GM04504 (cell line): ENCODE measurements at places on chromosomes 1 and 21.

DNA sequence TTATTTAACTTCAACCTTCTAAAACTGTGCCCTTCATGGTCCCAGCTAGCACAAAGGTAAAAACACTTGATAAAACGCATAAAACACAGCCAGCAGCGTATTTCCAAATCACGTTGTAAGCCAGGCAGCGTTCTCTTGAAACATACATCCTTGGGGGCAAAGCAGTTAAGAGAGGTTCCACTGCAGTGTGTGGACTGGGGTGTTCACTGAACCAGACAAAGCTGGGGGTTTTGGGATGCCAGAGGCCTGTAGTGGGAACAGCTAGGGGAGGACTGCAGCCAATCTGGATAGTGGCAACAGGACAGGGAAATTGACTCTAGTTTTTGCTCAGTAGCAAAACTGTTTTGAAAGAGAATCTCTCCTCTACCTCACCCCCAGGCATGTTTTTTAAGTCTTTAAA is 21.5 kb upstream of the ATP5PO start:
- DNase-seq: no peak

- DNase-seq: no peak
These were observed 82.2 kb upstream of the C1orf105 start for GRCh38 chr1:172338295-172338735.

GRCh38 chr1:19512545-19512944 is 27.2 kb upstream of the CAPZB start:
- DNase-seq: no peak

DNA sequence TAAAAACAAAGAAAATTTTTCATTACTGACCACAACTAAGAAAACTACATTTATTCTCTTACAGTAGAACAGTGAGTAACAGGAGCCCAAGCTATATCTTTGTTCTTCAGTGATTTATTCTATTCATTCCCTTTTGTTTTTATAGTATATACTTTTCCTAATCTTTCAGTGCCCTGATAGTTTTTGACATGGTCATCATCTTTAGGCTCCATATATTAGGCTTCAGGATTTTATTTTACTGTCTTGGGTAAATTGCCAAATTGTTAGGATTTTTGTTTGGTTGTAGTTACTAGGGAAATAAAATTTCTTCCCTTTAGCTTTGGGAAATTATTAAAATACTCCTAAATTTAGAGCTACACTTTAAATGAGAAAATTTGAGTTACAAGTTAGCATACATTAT is 10.3 kb downstream of the FBXO28 start:
- no peak for DNase-seq

GRCh38 chr1:234503193-234504050 is 24.4 kb upstream of the TARBP1 start:
- DNase-seq: no peak

DNA sequence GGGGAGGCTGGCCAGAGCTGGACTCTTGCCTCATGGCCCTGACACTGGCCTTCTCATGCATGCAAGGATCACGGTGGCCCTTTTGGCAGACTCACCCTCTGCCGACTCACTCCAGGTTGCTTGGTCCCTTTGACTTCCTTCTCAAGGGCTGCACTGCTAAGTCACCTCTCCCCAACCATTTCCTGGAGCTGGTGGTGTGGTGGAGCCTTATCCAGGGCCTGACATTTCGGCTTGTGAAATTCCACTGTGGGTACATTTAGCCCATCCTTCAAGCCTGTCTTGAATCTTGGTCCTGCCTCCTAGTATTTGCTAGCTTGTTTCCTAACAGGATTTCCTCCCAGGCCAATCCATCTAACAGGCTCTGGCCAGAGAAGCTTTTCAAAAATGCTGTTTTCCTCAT is 52.6 kb upstream of the JUN start:
- DNase-seq: no peak

DNA sequence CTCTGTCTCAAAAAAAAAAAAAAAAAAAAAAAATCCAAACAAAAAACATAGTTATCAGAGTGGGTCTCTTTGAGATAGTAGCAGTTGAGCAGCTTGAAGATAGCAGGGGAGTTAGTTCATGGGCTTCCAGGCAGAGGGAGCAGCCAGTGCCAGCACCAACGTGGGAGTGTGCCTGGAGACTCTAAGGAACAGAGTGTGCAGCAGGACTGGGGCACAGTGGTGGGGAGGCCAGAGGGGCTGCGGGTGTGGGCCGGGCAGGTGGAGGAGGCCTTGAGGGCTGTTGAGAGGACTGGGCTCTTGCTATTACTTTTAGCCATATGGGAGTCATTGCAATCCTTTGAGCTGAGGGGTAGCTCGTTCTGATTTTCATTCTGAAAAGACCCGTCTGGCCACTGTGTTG is 63.8 kb downstream of the RYR2 start:
- no peak for DNase-seq

DNA sequence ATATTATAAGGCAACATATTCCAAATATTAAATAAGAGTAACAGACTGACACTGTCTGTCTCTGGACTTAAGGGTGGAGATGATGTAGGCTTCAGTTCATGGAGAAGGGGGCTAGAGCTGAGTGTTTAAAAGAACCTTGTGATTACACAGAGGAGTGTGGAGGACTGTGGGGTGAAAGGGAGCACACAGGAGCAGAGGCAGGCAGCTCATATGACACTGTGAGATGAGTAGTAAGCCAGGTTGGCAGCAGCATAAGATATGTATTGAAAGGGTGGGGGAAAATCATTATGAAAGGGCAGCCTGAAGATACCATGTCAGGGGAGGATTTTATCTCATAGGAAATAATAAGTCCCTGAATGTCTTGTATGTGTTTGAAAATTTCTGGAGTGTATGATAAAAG is 104.5 kb downstream of the AK5 start:
- no peak for DNase-seq

- no peak for DNase-seq
These were observed 10.1 kb downstream of the CADM3 start for GRCh38 chr1:159181328-159182024.

- no peak for DNase-seq
These were observed 628.2 kb downstream of the USP25 start for GRCh38 chr21:16357994-16358393.

- DNase-seq: no peak
These were observed 156.6 kb downstream of the TRABD2B start for GRCh38 chr1:47840393-47841190.

- no peak for DNase-seq
These were observed 45.9 kb downstream of the RGL1 start for GRCh38 chr1:183850852-183851251.

GRCh38 chr1:89603651-89604413 is 29.1 kb upstream of the LRRC8C start:
- no peak for DNase-seq

GRCh38 chr1:36950604-36951291 is 83.6 kb downstream of the GRIK3 start:
- no peak for DNase-seq

- no peak for DNase-seq
These were observed 210.8 kb downstream of the NFIA start for GRCh38 chr1:61293197-61293596.

DNA sequence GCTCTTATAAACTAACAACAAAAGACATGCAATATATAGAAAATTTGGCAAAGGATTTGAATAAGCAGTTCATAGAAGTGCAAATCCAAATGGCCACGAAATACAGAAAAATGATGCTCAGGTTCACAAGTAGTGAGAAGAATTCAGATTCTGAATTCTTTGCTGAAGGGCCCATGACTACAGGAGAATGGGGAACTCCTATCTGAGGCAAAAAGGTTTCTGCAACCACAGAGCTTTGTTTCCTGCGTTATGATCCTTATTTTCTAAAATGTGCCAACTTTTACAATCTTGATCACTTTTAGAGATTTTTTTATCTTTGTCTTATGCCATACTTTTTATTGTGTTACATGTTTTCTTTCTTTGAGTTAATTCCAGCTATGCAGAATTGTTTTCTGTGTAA is 91.3 kb downstream of the ITSN1 start:
- DNase-seq: no peak

DNA sequence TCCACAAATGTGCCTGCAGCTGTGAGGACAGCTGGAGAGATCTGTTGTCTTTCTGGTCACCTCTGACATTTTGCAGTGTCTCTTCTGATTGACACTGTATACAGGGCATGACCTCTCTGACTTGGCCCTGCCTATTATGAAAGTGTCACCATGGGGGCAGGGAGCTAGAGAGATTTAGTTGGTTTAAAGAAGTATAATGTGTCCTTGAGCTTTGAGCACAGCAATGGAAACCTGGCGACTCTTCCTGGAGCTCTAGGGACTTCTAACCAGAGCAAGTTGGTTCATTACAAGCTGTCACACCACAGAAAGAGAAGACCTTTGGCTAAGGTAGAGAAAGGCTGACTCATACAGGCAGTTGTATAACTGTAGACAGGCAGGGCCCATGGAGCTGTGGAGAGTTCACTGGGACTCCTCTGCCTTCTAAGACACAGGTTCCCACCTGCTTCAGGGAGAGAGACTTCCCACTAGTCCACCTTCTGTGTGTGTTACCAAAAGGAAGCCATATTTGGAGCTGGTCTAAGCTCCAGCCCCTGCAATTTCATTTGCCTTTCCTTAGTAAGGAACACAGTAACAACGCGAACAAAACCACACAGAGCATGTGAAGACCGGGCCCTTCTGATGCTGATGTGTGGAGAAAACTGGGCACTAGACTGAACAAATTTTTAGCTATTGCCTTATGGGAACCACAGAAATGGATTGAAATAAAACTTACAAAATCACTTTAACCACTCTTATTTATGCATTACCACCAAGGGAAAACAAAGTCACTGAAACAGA is 90.5 kb upstream of the ADAR start:
- no peak for DNase-seq

DNA sequence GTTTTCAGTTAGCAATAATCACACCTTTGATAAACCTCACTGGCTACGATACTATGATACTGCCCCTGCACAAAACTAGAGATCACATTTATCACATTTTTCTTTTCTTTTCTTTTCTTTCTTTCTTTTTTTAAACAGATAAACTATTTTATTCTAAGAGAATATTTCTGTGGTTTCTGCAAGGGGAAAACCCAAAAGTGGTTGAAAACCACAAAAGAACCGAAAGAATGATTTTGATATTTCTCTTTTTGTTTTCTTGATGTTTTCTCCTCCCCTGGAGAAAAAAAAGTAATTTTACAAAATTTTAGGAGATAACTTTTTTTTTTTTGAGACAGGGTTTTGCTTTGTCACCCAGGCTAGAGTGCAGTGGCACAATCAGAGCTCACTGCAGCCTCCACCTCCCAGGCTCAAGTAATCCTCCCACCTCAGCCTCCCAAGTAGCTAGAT is 18.4 kb upstream of the FRRS1 start:
- DNase-seq: no peak
